ENCODE measurements at places on chromosomes 5 and 9. TPM values are rescaled to one million over a fixed set of nuclear protein-coding genes. Genes with fewer than 3 reads are reported as not detected.

- no peak for DNase-seq
Observed at GRCh38 chr5:10421896-10422691, 19.6 kb upstream of the ROPN1L start.

- DNase-seq, result no peak
Observed at GRCh38 chr5:136153581-136154236, 21.1 kb downstream of the SMAD5 start.

DNA sequence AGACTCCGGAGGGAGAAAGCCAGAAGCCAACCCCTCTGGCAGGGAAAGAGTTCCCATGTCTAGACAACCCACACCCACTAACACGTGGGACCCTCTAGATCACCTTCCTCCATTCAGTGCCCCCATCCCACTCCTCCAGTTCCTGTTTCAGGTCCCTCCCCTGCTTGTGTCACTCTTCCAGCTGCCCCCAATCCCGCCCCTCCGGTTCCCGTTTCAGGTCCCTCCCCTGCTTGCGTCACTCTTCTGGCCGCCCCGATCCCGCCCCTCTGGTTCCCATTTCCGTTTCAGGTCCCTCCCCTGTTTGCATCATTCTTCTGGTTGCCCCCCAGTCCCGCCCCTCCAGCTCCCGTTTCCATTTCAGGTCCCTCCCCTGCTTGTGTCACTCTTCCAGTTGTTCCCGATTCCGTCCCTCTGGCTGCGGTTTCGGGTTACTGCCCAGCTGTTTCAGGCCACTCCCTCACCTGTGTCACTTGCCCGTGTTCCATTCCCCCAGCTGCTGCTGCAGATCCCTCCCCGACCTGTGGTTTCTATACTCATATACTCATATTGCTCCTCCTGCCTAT is 64.8 kb upstream of the RANBP6 start:
- DNase-seq, result peak; percentile 82

Gene ACER2
- total RNA-seq, result 1.6 TPM

Gene OBP2B
- total RNA-seq, result not detected

GRCh38 chr5:59584858-59585846 is 308.4 kb downstream of the PDE4D start:
- DNase-seq, result no peak

GRCh38 chr5:55502759-55503158 is 32.0 kb downstream of the PLPP1 start:
- no peak for DNase-seq

DNA sequence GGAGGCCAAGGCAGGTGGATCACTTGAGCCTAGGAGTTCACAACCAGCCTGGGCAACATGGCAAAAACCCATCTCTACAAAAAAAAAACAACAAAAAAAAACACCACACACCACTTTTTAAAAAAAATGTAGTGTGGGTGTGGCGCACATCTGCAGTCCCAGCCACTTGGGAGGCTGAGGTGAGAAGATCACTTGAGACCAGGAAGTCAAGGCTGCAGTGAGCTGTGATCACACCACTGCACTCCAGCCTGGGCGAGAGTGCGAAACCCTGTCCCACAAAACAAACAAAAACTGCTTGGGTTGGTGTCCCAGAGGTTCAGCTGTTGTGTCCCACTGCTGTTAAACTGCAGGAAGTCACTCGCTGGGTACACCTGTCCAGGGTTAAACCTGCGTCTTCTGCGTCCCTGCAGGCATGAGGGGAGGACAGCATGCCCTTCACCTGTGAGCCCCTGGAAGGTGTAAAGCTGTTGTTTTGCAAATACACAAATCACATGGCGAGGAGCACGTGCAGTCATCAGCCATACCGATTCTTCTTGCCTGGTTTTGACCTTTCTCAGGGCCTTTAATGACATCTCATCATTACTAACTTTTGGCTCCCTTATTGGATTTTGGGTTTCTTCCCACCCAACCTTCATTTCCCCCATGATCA is 29.3 kb upstream of the CLPTM1L start:
- DNase-seq, result no peak

GRCh38 chr9:92424340-92424739 is at the start of gene OMD:
Gene OMD (minus strand): TSS chr9:92424471. CDS start chr9:92417558, 6,913 bp downstream.
- no peak for DNase-seq

Gene GABRA6
- not detected for total RNA-seq

Gene PCDHGA10
- total RNA-seq, result 6.9 TPM

Gene WHRN
- 0.28 TPM for total RNA-seq

Gene DTWD2
- 1.8 TPM for total RNA-seq

DNA sequence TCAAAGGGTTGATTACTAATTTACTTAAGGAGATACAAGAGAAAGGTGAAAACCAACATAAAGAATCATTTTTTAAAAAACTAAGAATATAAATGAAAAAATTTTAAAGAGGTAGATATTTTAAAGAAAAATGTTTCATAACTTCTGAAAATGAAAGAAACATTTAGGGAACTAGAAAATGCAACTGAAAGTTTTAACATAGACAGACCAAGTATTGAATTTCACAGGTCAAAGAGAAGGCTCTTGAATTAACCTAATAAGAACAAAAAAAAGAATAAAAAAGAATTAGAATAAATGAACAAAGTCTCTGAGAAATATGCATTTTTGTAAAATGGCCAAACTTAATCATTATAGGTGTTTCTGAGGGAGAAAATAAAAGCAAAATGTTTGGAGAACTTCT is 16.1 kb upstream of the FAM174A start:
- DNase-seq, result no peak

Gene PAEP
- not detected for total RNA-seq

DNA sequence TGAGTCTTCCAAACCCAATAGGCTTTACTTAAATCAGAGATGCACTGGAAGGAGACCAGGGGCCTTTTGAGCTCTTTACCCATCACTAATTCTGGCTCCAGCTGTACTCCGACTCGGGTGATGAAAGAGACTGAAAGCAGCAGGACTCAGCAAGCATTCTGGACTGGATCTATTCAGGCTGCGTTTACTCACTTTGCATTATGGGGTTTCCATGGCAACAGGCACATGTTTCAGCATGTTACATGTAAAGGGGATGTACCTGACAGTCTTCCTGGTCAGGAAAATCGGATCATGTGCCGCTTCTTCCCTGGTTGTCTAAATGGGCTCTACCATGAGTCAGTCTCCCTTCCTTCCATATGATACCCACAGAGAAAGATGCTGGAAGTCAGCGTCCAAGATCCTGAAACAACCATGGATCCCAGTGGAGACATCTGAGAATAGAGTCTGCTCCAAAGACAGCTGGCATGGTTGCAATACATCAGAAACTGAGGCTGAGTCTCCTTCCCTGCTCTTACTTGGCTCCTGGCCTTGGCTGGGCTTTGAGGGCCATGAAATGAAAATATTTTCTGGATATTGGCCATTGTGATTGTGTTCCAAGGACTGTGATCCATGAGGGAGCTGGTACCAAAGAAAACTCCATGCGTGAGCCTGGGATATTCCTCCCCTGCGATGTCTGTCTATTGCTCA is 102.5 kb upstream of the TNC start:
- peak; percentile 42 for DNase-seq

Gene CD72
- total RNA-seq, result 0.36 TPM

Gene FRMD3
- total RNA-seq, result under 0.01 TPM

DNA sequence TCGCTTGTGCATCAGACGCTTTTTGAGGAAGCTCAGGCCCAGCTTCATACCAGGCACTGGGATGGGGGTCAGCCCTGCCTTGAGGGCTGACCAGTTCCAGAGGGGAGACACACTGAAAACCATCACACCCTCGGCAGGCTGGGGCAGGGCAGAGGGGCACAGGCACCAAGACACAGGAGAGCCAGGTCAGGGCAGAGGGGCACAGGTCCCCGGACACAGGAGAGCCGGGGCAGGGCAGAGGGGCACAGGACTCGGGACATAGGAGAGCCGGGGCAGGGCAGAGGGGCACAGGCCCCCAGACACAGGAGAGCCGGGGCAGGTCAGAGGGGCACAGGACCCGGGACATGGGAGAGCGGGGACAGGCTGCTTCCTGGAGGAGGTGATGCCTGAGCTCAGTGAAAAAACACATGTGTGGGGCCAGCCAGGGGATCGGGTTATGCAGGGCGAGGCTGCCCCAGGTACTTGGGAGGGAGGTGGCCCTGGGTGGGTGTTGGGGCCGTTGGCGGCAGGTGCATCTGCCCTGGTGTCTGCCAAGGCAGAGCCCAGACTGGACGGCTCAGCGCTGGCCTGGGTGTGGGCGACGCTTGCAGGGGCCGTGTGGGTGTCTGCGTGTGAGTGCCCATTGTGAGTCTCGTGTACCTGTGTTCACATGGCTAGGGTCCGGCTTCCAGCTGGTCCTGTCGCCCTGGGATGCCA is 15.1 kb upstream of the SLC2A6 start:
- DNase-seq, result no peak

- peak; percentile 46 for DNase-seq
Observed at GRCh38 chr5:79255786-79256557, 20.0 kb downstream of the JMY start.

Gene CTSV
- total RNA-seq, result 0.54 TPM

Gene MARCOL
- total RNA-seq, result not detected

DNA sequence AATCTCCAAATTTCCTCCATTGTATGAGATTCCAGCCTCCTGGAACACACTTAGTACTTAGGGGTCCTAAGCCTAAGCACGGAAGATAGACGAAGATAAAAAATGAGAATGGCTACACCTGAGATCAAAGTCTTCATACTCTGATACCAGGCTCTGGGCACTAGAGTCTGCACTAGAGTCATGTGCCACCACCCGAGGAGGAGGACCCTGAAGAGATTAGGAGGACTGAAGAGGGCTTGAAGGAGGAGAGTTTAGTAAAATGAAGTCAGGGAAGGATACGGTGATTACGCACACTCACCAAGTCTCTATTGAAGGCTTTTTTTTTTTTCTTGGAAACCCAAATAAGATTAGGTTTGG is 573 bp upstream of the SPATA24 start:
- DNase-seq, result no peak

Gene ARL14EPL
- total RNA-seq, result not detected

DNA sequence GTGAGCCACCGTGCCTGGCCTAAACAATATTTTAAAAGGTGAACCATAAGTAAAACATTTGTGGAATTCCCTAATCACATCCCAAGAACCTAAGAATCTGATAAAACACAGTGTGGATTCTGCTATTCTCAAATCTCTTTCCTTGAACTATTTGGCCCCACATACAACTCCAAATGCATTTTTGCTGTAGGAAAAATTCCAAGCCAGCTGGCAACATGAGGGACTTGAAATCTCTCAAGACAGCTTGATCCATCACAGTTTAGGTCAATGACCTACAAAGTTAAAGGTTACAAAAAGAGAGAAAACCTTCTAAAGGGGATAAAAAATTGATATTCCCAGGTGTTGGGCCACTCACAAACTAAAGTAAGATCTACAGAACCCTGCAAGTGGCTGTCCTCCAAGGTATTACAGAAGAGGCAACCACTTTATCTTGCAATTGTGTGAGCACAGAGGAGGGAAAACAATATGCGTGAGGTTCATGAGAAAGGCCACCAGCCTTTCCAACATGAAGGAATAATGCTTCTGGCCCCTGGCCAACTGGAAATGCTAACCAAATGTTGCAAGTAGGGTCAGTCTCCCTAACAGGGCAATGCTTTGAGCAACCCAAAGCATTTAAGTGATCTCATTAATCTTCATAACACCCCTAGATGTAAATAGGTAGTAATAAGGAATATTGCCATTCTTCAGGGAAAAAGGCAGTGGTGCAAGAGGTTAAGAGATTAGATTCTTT is 221.4 kb downstream of the SEMA5A start:
- DNase-seq, result peak; percentile 9

DNA sequence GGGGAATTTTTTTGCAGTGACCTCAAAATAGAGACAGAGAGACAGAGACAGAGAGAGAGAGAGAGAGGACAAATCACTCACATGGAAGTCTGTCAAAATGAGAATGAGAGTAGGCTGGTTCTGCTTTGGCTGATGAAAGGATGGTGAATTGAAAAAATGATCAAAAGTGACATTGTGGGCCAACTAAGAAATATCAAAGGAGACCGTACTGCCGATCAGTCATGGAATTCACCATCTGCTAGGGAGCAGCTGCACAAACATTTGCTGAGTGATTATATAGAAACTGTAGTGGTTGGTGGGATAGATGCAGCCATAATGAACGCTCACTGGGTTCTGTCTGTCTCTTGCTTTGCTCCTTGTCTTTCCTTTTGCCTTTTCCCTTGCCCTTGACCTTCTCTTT is 476.6 kb upstream of the SGCD start:
- DNase-seq, result no peak

Gene CNTNAP3B
- 2.2 TPM for total RNA-seq

DNA sequence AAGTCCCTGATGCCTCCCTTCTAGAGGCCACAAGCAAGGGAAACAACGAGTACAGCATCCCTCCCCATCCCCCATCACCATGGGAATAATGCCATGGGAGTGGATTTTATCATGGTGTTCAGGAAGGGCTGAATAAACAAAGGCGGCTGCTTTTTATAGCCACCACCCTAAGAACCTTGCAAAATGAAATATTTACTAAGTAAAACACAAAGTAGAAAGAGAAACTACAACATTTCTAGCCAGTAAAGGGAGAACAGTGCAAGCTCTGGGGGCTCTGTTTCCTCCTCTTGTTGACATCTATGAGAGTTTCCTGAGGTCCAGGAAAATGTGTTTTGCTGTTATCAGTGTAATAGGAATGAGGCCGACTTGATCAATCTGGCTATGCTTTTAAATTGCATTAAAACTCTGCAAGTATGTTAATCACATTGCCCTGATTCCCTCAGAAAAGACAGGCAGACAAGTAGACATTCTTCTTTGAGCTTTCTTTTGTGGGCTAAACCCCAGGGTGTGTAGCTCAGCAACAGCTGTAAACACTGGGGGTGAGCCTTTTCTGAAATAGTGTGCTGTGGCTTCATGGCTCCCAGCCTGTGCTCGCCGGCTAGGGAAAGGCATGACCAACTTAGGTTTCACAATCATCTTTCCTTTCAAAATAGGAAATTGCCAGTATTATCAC is 31.1 kb downstream of the SV2C start:
- DNase-seq, result no peak

DNA sequence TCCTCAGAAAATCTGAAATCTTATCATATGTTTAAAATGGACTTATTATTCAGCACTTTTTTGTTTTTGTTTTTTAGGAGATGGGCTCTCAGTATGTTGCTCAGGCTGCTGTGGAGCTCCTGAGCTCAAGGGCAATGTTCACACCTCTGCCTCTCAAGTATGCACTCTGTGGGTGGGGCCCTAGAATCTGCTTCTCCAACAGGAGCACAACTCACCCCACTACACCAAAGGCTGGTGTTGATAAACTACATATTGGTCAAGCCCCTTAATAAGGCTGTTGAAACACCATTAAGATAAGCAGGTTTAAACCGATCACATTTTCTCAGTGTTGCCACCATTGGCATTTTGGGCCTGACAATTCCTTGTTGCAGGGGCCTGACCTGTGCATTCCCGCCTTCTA is 131.6 kb downstream of the FANCC start:
- no peak for DNase-seq

GRCh38 chr5:65076251-65076869 is 307.6 kb downstream of the CWC27 start:
- peak; percentile 54 for DNase-seq

GRCh38 chr5:143244990-143245389 is 158.5 kb downstream of the NR3C1 start:
- DNase-seq, result peak; percentile 40

- no peak for DNase-seq
Observed at GRCh38 chr9:130521715-130522114, 57.7 kb upstream of the FUBP3 start.

Gene CHSY3
- total RNA-seq, result 1.4 TPM

All from IMR-90 (cell line).